NCI-H345 (cell line): ENCODE measurements at places on chromosomes 2 and 18.

GRCh38 chr2:10221443-10221842, 81.3 kb upstream of the HPCAL1 start:
- no peak for DNase-seq

GRCh38 chr18:78814766-78815165, 164.9 kb upstream of the SALL3 start:
- no peak for DNase-seq

- no peak for DNase-seq
Measured at GRCh38 chr18:29457316-29457889, 1280.5 kb upstream of the CDH2 start.

- DNase-seq: no peak
Measured at GRCh38 chr2:217086038-217086522, 226.2 kb upstream of the TNP1 start.
